Right atrium auricular region (tissue), 2 donors: ENCODE measurements at places on chromosomes 7 and 10. TPM values are rescaled to one million over a fixed set of nuclear protein-coding genes. Genes with fewer than 3 reads are reported as not detected.

The MUC12 gene
- not detected for total RNA-seq

The HOXA4 gene
- 0.59 TPM for total RNA-seq

The ABCF2 gene
- 29.7 TPM for total RNA-seq

The CCDC3 gene
- total RNA-seq = 10.0 TPM

The WDR86 gene
- total RNA-seq = 0.33 TPM

The TEX47 gene
- total RNA-seq = not detected

The CNNM1 gene
- total RNA-seq = 0.79 TPM

The SEMA3A gene
- total RNA-seq = 6.1 TPM

The EVX1 gene
- not detected for total RNA-seq

The TMEM176B gene
- 162 TPM for total RNA-seq

The CACNA2D1 gene
- 54.5 TPM for total RNA-seq

The ENO4 gene
- total RNA-seq = 0.15 TPM

The ABCA13 gene
- not detected for total RNA-seq

The HPSE2 gene
- not detected for total RNA-seq

The UNCX gene
- not detected for total RNA-seq

The VAX1 gene
- total RNA-seq = not detected

DNA sequence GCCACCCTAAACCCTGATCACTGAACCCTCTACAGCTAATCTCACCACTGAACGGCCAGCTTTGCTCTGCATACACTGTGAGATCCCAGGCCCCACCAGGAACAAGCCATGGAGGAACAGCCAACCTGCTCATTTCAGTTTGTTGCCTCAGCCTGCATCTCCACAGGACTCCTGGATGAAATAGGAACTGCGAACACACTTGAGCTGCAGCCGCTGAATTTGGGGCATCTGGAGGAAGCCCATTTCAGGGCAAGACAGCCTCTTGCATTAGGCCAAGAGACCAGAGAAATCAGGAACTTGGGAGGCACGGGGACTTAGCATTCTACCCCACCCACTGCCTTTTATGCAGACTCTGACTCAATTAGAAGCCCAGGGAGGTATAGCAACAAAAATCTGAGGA, 14.5 kb upstream of the EGR2 start:
- no peak overlapping the region for H3K27ac ChIP-seq
- H3K27me3 ChIP-seq = no peaks in the 10 kb centered on the region
- no peak overlapping the region for H3K4me3 ChIP-seq
- no peaks in the 10 kb centered on the region for H3K36me3 ChIP-seq

- no peak for DNase-seq
- H3K4me1 ChIP-seq = peaks cover 6% of the 10 kb centered on the region
- H3K36me3 ChIP-seq = peaks cover 70% of the 10 kb centered on the region
- H3K27me3 ChIP-seq = no peaks in the 10 kb centered on the region
Measured at GRCh38 chr7:130021105-130021834, 29.9 kb downstream of the ZC3HC1 start.

- peaks cover 22% of the 10 kb centered on the region for H3K36me3 ChIP-seq
- DNase-seq = no peak
- H3K27me3 ChIP-seq = no peaks in the 10 kb centered on the region
- H3K4me3 ChIP-seq = no peak overlapping the region
- H3K4me1 ChIP-seq = peaks cover 21% of the 10 kb centered on the region
Measured at GRCh38 chr10:74992068-74992467, 119.4 kb upstream of the SAMD8 start.

- no peaks in the 10 kb centered on the region for H3K4me1 ChIP-seq
- H3K4me3 ChIP-seq = no peak overlapping the region
- peak overlapping the region; percentile 6 for H3K27ac ChIP-seq
- peaks cover 9% of the 10 kb centered on the region for H3K36me3 ChIP-seq
- no peak for DNase-seq
Measured at GRCh38 chr10:60099998-60100747, 193.8 kb upstream of the CCDC6 start.

- no peaks in the 10 kb centered on the region for H3K36me3 ChIP-seq
- peak; percentile 59 for DNase-seq
- H3K4me1 ChIP-seq = no peaks in the 10 kb centered on the region
- H3K27me3 ChIP-seq = no peaks in the 10 kb centered on the region
Measured at GRCh38 chr10:35795131-35795824, 153.2 kb upstream of the FZD8 start.

GRCh38 chr10:23345861-23346260, 1.3 kb upstream of the C10orf67 start:
- H3K4me3 ChIP-seq = no peak overlapping the region
- DNase-seq = no peak
- H3K36me3 ChIP-seq = no peaks in the 10 kb centered on the region
- H3K4me1 ChIP-seq = no peaks in the 10 kb centered on the region

DNA sequence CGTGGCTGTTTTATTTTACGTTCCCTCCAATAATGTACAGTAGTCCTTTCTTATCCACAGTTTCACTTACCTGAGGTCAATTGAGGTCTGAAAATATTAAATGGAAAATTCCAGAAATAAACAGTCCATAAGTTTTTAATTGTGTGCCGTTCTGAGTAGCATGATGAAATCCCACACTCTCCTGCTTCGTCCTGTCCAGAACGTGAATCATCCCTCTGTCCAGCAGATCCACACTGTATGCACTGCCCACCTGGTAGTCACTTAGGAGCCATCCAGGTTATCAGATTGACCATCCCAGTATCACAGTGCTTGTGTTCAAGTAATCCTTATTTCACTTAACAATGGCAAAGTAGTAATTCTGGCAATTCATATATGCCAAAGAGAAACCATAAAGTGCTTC, 46.3 kb downstream of the STARD3NL start:
- no peaks in the 10 kb centered on the region for H3K4me1 ChIP-seq
- DNase-seq = no peak
- H3K27me3 ChIP-seq = no peaks in the 10 kb centered on the region
- peaks cover 59% of the 10 kb centered on the region for H3K36me3 ChIP-seq
- H3K27ac ChIP-seq = no peak overlapping the region

DNA sequence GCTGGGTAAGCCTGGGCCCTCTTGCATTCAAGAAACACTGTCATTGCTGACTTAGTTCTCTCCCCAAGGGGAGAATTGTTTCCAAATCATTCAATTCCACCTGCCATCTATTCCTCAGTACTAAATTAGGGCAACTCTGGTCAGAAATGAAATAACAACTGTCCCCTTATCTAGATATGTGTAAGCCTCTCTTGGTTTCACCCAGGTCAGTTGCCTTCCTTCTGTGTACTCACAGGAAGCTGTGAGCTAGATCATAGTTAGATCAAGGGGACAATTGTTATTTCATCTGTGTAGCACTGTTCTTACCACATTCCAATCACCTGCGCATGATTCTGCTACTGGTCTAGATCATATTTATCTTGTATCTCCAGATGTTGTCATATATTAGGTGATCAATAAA, 483.0 kb upstream of the SORCS1 start:
- H3K4me3 ChIP-seq = no peak overlapping the region
- H3K4me1 ChIP-seq = no peaks in the 10 kb centered on the region
- H3K27me3 ChIP-seq = no peaks in the 10 kb centered on the region
- H3K36me3 ChIP-seq = no peaks in the 10 kb centered on the region

GRCh38 chr10:16119445-16119844, 259.1 kb upstream of the MINDY3 start:
- H3K36me3 ChIP-seq = no peaks in the 10 kb centered on the region
- DNase-seq = no peak
- H3K27ac ChIP-seq = no peak overlapping the region
- H3K4me3 ChIP-seq = no peak overlapping the region
- no peaks in the 10 kb centered on the region for H3K4me1 ChIP-seq

DNA sequence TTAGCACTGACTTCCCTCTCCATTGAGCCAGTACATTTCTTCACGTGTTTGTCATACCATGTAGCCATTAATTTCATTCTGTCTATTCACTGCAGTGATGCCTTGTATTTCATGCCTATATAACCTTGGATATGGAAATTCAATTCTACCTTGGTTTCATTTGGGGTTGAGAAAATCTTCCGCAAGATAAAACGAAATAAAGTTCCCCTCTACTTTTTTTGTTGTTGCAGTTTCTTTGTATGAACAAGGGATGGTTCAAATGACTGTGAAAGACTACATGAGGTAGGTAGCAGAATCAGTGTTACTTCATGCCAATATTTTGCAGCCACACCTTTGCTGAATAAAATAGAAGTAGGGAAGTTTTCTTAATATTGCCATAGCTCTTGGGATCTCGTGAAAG, 55.6 kb downstream of the ITPRID1 start:
- no peak for DNase-seq
- no peak overlapping the region for H3K4me3 ChIP-seq
- no peak overlapping the region for H3K27ac ChIP-seq
- no peaks in the 10 kb centered on the region for H3K4me1 ChIP-seq
- no peaks in the 10 kb centered on the region for H3K36me3 ChIP-seq
- H3K27me3 ChIP-seq = no peaks in the 10 kb centered on the region

GRCh38 chr7:47766126-47766525, 182.1 kb downstream of the PKD1L1 start:
- no peaks in the 10 kb centered on the region for H3K27me3 ChIP-seq
- DNase-seq = no peak

DNA sequence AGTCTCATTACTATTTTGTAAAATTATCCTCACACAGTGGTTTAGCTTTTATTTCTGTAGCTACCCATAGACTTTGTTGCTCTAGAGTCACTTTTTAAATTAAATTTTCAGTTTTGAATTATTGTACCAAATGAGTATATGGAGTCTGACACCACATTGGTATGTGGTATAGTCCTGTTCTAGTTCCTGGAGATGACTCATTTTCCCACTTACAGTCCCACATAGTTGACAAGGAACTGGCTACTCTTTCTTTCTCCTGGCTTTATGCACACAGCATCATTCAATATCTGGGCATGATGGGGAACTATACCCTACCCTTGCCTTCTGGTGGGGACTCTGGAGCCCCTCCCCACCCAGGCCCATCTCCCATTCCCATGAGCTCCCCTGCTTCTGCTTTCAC, 92.6 kb upstream of the RAB11FIP2 start:
- no peaks in the 10 kb centered on the region for H3K27me3 ChIP-seq
- H3K27ac ChIP-seq = no peak overlapping the region
- DNase-seq = no peak

- DNase-seq = no peak
- no peaks in the 10 kb centered on the region for H3K36me3 ChIP-seq
- no peaks in the 10 kb centered on the region for H3K27me3 ChIP-seq
- H3K4me1 ChIP-seq = no peaks in the 10 kb centered on the region
- H3K27ac ChIP-seq = no peak overlapping the region
Measured at GRCh38 chr7:22781230-22781711, 41.4 kb downstream of the TOMM7 start.

- no peak for DNase-seq
- H3K27me3 ChIP-seq = no peaks in the 10 kb centered on the region
- H3K36me3 ChIP-seq = no peaks in the 10 kb centered on the region
- no peaks in the 10 kb centered on the region for H3K4me1 ChIP-seq
Measured at GRCh38 chr10:76052682-76053503, 621.5 kb downstream of the LRMDA start.

- no peaks in the 10 kb centered on the region for H3K4me1 ChIP-seq
- no peaks in the 10 kb centered on the region for H3K27me3 ChIP-seq
- no peaks in the 10 kb centered on the region for H3K36me3 ChIP-seq
- no peak overlapping the region for H3K4me3 ChIP-seq
Measured at GRCh38 chr7:137810248-137810647, 36.5 kb downstream of the DGKI start.

GRCh38 chr7:128937647-128938543, at the start of gene IRF5:
Gene IRF5 (plus strand): TSS chr7:128937927. CDS start chr7:128942082, 4,155 bp downstream.
- H3K27ac ChIP-seq = peak within 1 kb of the TSS; percentile 45
- H3K4me1 ChIP-seq = peaks cover 14% of the 10 kb centered on the region
- no peaks in the 10 kb centered on the region for H3K36me3 ChIP-seq
- DNase-seq = no peak
- H3K4me3 ChIP-seq = peak within 1 kb of the TSS; percentile 33

GRCh38 chr7:118245267-118246040, 20.9 kb downstream of the ANKRD7 start:
- no peaks in the 10 kb centered on the region for H3K27me3 ChIP-seq
- no peak for DNase-seq
- H3K36me3 ChIP-seq = no peaks in the 10 kb centered on the region
- H3K4me3 ChIP-seq = no peak overlapping the region

DNA sequence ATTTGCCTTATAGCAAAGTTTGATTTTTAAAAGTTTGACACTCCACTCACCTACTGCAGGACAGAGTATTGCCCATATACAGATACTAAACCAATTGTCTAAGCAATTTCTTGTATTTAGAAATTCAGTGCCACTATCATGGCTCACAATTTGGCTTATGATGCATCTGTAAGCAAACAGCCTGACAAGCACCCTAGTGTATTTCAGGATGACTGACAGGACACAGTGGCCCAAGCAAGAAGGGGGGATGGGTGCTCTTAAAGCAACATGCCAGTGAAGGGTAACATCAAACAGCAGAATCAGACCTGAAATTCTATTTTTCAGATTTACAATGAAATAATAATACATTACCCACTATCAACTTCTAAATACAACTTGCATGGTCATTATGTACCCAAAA, 30.5 kb downstream of the CTNNA3 start:
- H3K27me3 ChIP-seq = no peaks in the 10 kb centered on the region
- peak overlapping the region; percentile 61 for H3K27ac ChIP-seq
- H3K4me1 ChIP-seq = peaks cover 15% of the 10 kb centered on the region
- H3K4me3 ChIP-seq = peak overlapping the region; percentile 10

DNA sequence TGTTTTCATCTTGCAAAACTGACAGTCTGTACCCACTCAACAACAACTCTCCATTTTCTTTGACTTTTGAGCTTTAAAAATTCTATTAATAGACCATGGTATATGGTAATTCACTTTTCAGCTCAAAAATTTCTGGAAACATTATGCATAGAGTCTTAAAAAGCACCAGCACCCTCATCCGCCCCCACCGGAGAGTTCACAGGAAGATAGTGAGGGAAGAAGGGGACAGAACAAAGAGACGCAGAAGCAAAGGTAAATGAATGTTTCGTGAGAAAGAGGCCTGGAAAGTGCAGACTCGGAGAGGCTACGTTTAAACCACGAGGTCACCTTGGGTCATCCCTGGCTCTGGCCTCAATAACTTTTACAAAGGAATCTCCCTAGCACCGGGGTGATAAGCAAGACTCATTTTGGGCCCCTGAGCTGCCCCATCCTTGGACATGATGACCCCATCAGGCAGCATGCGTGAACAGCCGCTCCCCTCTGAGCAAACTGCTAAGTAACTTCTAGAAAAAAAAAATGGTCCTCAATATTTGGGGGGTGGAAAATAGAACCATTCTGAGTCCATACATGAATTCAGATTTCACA, 96.3 kb downstream of the CPXM2 start:
- H3K27ac ChIP-seq = no peak overlapping the region
- H3K36me3 ChIP-seq = no peaks in the 10 kb centered on the region
- no peak overlapping the region for H3K4me3 ChIP-seq
- H3K4me1 ChIP-seq = no peaks in the 10 kb centered on the region
- H3K27me3 ChIP-seq = no peaks in the 10 kb centered on the region
- no peak for DNase-seq

- no peak overlapping the region for H3K4me3 ChIP-seq
- H3K4me1 ChIP-seq = no peaks in the 10 kb centered on the region
- no peaks in the 10 kb centered on the region for H3K36me3 ChIP-seq
- DNase-seq = no peak
Measured at GRCh38 chr7:48388911-48389310, 217.7 kb downstream of the ABCA13 start.

GRCh38 chr10:51487576-51487975, 211.8 kb downstream of the CSTF2T start:
- H3K4me1 ChIP-seq = no peaks in the 10 kb centered on the region
- no peak overlapping the region for H3K4me3 ChIP-seq
- H3K36me3 ChIP-seq = no peaks in the 10 kb centered on the region
